ENCODE measurements at places on chromosomes 16 and 17. TPM values are rescaled to one million over a fixed set of nuclear protein-coding genes. Genes with fewer than 3 reads are reported as not detected.

Gene CEP295NL
- total RNA-seq = 0.55 TPM

Gene CLEC19A
- total RNA-seq = not detected

DNA sequence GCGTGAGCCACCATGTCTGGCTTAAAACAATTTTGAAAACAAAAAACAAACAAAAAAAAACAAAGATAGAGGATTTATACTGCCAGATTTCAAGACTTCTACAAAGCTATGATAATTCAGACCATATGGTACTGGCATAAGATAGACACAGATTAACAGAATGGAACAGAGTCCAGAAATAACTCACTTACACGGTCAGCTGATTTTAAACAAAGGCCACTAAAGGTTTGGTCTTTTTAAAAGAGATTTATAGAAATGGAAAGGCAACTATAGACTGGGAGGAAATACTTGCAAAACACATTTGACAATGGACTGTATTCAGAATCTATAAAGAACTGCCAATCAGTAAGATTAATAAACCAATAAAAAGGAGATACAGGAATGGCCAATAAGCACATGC lies 48.6 kb upstream of the MNT start:
- DNase-seq = no peak
- no peaks in the 10 kb centered on the region for H3K27me3 ChIP-seq
- H3K4me1 ChIP-seq = peaks cover 11% of the 10 kb centered on the region
- H3K36me3 ChIP-seq = no peaks in the 10 kb centered on the region
- no peak overlapping the region for H3K4me3 ChIP-seq

DNA sequence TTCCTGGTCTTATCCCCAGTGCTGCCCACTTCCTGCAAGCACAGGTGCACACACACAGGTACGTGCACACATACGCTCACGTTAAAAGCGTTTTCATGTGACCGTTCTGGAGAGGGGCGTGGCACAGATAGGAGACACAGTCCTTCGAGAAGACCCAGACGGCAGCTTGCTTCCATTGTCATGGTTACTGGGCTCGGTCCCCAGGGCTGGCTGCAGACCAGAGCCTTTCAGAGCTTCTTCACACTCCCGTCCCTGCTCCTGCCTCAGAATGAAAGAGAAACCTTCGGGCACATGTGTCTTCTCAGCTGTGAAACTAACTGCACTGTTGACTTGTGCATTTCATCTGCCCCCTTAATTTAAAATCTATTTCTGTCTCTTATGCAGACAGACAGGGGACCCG lies 154.2 kb downstream of the PITPNC1 start:
- H3K4me3 ChIP-seq = peak overlapping the region; percentile 7
- no peaks in the 10 kb centered on the region for H3K27me3 ChIP-seq
- no peaks in the 10 kb centered on the region for H3K36me3 ChIP-seq
- peaks cover 51% of the 10 kb centered on the region for H3K4me1 ChIP-seq
- DNase-seq = peak; percentile 22

DNA sequence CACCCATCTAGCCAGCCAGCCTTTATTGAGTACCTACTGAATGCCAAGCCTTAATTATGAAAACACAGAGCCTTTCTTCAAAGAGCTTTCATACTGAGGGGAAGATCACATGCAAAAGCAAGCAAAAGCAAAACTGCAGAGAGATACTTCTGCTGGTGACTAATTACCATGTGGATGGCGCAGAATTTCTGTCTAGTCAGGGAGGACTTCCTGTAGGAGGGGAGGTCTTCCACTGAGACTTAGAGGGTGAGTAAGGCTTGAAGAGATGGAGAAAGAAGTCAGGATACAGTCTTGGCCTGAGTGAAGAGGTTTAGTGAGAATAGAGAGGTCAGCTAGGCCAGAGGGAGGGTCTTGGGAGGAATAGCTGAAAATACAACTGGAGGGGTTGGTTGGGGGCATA lies 53.9 kb upstream of the CCL2 start:
- no peak for DNase-seq
- H3K4me1 ChIP-seq = peaks cover 14% of the 10 kb centered on the region
- no peak overlapping the region for H3K27ac ChIP-seq
- H3K4me3 ChIP-seq = no peak overlapping the region
- H3K36me3 ChIP-seq = no peaks in the 10 kb centered on the region
- peaks cover 22% of the 10 kb centered on the region for H3K27me3 ChIP-seq

- H3K4me1 ChIP-seq = no peaks in the 10 kb centered on the region
- no peak overlapping the region for H3K27ac ChIP-seq
- H3K27me3 ChIP-seq = peaks cover 83% of the 10 kb centered on the region
Observed at GRCh38 chr16:86026916-86027315, 128.0 kb downstream of the IRF8 start.

GRCh38 chr16:75312875-75313274 lies 61.5 kb upstream of the BCAR1 start:
- H3K4me3 ChIP-seq = no peak overlapping the region
- peaks cover 23% of the 10 kb centered on the region for H3K4me1 ChIP-seq
- no peaks in the 10 kb centered on the region for H3K27me3 ChIP-seq
- H3K36me3 ChIP-seq = peaks cover 12% of the 10 kb centered on the region
- DNase-seq = no peak
- H3K27ac ChIP-seq = no peak overlapping the region

GRCh38 chr17:48597778-48598631 lies 4.4 kb upstream of the HOXB5 start:
- H3K27me3 ChIP-seq = peaks cover 100% of the 10 kb centered on the region
- no peak for DNase-seq
- peaks cover 42% of the 10 kb centered on the region for H3K4me1 ChIP-seq

- DNase-seq = no peak
- no peak overlapping the region for H3K27ac ChIP-seq
- no peaks in the 10 kb centered on the region for H3K27me3 ChIP-seq
- H3K4me3 ChIP-seq = no peak overlapping the region
- no peaks in the 10 kb centered on the region for H3K36me3 ChIP-seq
Observed at GRCh38 chr16:72508191-72508590, 336.2 kb upstream of the PMFBP1 start.
